Uterus (tissue), 4 donors: ENCODE measurements at places on chromosomes 4 and X. TPM values are rescaled to one million over a fixed set of nuclear protein-coding genes. Genes with fewer than 3 reads are reported as not detected.

DNA sequence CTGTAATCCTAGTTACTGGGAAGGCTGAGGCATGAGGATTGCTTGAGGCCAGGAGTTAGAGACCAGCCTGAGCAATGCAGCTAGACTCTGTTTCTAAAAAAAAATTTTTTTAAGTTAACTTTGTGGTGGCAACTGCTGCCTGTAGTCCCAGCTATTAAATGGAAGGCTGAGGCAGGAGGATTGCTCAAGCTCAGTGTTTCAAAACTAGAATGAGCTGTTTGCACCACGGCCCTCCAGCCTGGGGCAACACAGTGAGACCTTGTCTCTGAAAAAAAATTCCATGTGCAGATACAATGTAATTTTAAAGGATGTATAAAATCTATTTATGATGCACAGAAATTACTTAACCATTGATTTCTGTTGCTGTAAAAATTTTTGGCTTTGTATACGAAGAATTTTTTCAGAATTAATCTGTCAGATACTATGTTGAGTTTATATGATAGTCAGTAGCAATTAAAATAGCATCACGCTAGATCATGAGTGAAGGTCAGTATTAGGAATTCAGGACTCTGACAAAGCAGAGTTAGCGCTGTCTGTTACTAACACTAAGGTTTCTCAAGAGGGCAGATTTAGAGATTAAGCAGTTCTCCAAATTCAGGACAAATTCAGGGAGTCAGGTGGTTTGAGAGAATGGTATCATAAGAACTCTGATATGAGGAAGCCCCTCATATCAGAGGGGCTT lies 8.3 kb upstream of the AGA start:
- no peaks in the 10 kb centered on the region for H3K36me3 ChIP-seq
- no peak overlapping the region for H3K27ac ChIP-seq
- H3K4me1 ChIP-seq: no peaks in the 10 kb centered on the region
- no peaks in the 10 kb centered on the region for H3K27me3 ChIP-seq
- H3K4me3 ChIP-seq: no peak overlapping the region

GRCh38 chr4:87913896-87914295 lies 61.6 kb upstream of the SPP1 start:
- no peak overlapping the region for H3K4me3 ChIP-seq
- no peak overlapping the region for H3K27ac ChIP-seq
- H3K4me1 ChIP-seq: no peaks in the 10 kb centered on the region
- H3K36me3 ChIP-seq: no peaks in the 10 kb centered on the region

DNA sequence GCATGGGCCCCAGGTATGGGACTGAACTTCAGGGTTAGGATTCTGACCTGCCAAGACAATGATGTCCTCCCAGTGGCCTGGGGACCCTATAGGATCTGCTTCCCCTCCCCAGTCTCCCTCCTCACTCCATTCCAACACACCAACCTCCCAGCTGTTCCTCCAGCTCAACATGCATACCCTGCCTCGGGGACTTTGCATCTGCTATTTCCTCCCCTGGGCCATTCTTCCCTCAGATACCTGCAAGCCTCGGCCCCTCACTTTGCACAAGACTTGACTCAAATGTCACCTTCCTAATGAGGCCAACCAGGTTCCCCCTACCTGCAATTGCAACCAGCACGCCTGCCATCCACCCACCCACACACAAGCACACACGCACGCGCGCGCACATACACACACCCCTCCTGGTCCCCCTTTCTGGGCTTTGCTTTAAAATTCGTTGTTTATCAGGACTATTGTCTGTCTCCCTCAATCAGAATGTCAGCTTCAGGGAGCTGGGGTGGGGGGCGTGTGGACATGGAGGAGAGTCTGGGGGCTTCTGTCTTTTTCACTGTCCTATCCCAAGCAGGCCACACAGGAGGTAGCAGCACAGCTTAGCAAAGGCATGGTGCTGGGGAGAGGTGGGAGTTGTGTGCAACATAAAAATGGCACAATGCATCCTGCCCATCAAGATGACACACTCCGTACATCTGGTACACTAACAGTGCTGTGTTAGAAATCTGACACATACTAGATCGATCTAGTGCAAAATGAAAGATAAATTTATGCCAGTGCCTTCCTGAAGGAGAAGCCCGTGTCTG lies 20.6 kb upstream of the PPP2R2C start:
- H3K27ac ChIP-seq: no peak overlapping the region
- no peaks in the 10 kb centered on the region for H3K36me3 ChIP-seq
- H3K4me1 ChIP-seq: no peaks in the 10 kb centered on the region
- DNase-seq: no peak
- H3K27me3 ChIP-seq: no peaks in the 10 kb centered on the region

DNA sequence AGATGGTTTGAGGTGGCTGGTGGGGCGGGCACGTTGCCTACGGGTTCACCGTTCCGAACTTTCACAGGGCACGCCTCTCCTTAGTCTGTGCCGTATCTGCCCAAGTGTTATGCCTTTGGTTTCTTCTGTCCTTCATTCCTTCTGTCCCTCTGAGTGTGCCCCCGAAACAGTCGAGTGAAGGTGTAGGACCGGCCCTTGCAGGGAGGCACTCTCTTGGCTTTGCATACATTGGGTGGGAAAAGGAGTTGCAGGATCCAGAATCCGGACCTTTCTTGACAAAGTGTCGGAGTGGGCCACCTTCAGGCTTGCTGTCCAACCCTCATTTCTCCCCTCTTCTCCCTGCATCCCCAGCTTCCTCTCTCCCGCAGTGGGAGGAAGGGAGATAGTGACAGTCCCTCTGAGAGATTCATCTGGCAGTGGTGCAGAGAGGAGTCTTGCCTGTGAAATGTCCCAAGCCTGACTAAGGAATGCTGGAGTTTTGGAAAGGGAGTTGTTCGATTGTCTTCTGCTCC lies 569 bp downstream of the ARFIP1 start:
- no peaks in the 10 kb centered on the region for H3K36me3 ChIP-seq
- peak overlapping the region; percentile 88 for H3K27ac ChIP-seq
- no peak for DNase-seq
- H3K27me3 ChIP-seq: no peaks in the 10 kb centered on the region

DNA sequence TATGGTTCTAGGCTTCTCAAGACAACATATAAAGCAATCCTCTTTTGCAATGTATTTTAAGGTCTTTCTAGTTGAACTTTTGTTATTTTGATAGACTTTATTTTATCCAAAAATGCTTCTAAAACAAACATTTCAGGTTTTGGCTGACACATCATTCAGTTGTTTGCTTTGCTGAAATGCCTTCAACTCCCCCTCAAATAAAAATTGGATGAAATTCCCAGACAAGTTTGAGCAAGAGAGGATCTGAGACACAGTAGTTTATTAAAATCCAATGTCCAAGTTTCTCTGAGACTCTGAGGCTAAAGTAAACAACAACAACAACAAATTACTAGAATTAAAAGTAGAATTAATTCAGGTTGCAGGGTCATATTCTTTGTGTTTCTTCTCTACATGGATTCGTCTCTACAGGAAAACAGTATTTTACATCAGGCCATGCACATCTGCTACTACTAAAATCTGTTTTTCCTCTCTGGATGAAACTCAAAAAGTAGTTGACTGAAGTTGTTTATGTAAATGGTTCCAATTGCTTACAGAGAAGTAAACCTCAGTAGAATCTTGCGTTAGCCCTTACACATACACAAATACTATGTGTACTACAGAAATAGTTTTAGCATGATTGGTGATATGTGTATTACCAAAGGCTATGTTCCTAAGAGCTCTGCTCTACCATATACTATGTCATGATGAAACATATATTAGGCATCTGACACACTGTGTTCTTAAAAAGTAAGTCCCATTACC lies 64.9 kb downstream of the PRSS12 start:
- no peak overlapping the region for H3K27ac ChIP-seq
- H3K4me3 ChIP-seq: no peak overlapping the region
- DNase-seq: no peak
- no peaks in the 10 kb centered on the region for H3K4me1 ChIP-seq
- H3K36me3 ChIP-seq: no peaks in the 10 kb centered on the region
- no peaks in the 10 kb centered on the region for H3K27me3 ChIP-seq

GRCh38 chr4:40099010-40099409 lies 42.4 kb downstream of the N4BP2 start:
- H3K36me3 ChIP-seq: no peaks in the 10 kb centered on the region
- no peak for DNase-seq
- no peak overlapping the region for H3K27ac ChIP-seq
- H3K27me3 ChIP-seq: no peaks in the 10 kb centered on the region
- H3K4me3 ChIP-seq: no peak overlapping the region

Gene MMRN1
- total RNA-seq: 189 TPM
